HS-5 (cell line): ENCODE measurements at places on chromosomes 13 and 19.
A peak's percentile ranks its signal among the peaks of the same experiment; 100 is the strongest.

GRCh38 chr19:11754663-11755062 is 12.1 kb upstream of the ZNF441 start:
- no peak for DNase-seq

GRCh38 chr13:114043421-114044053 is 69.7 kb upstream of the C13orf46 start:
- no peak for DNase-seq

GRCh38 chr19:5224480-5224879 is 116.1 kb downstream of the PTPRS start:
- DNase-seq: no peak

GRCh38 chr19:34308381-34309367 is 54.3 kb downstream of the GARRE1 start:
- DNase-seq: no peak

GRCh38 chr19:38799104-38799503 is 10.1 kb downstream of the LGALS7B start:
- DNase-seq: no peak

DNA sequence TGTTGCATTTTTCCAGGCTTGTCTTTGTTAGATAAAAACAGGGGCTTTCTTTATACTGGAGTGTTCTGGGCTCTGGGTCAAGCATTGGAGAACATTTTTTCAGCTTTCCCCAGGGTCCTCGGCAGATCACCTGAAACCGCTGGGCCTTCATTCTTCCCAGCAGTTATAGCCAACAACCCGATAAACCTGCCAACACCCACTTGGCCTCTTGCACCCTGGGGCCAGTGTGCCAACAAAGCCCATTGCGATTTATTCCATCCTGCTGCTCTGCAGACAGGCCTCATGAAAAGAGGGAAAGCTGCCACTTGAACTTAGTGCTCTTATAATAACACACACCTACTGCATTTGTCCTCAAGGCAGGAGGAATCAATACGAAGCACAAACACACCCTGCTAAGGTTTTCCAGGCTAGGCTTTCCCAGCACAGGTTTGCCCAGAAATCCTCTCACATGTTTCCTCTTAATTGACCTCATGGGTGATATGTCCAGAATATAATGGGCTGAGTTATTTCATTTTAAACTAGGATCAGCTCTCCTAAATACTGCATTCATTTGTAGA is 669.3 kb downstream of the LIG4 start:
- no peak for DNase-seq

DNA sequence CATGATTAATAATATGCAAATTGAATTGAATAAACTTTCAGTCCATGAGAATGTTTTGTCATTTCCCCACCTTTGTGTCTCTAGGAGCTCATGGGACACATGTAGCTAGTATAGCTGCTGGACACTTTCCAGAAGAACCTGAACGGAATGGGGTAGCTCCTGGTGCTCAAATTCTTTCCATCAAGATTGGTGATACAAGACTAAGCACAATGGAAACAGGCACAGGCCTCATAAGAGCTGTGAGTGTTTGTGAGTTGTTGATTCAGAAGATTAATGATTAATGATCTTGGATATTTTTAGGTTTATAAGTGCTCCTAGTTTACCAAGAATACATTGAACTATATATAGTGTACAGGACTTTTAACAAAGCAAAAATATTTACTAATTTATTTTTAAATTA is 30.1 kb downstream of the TPP2 start:
- DNase-seq: no peak

DNA sequence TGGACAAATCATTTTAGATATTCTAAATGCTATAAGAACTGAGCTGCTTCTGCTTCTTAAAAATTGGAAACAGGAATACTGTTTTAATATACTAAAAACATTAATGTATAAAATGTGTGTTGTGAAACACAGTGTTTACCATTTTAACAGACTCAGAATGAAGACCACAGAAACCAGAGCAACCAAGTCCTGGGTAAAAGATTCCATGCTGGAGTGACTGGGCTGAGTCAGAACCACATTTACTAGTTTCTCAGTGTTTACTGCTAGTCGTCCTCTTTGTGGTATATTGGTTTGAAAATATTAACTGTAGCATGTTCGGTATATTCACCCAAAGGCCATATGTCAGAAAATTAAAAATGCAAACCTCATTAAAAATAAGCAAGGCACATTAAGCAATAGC is 31.9 kb downstream of the ANKRD10 start:
- no peak for DNase-seq

DNA sequence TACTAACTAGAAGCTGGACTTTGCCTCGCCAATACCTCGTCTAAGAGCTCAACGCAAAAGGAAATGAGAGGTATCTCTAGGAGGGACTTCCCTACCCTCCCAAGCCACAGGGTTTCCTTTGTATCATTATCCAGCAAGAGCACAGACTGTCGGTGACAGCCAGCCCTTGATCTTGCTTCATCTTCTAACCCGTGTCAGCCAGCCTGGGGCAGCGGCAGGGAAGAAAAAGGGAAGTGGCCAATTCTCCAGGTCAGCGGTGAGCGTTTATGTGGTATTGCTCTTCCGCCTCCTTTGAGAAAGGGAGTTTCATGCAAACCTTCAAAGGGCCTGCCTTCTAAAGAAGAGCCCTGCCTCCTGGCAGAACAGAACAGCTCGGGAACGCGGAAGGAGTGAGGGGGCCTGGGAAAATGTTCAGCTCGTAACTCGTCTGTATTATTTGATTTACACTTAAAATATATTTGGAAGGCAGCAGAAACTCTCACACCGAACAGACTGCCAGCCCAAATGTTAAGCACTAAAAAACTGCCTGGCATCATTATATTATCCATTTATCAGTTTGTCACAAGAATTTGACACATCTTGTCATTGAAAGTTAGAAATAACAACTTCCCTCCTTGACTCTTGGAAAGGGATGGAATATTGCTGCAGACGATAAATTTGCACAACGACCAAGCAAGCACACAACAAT is 41.8 kb downstream of the EFNB2 start:
- DNase-seq: no peak

DNA sequence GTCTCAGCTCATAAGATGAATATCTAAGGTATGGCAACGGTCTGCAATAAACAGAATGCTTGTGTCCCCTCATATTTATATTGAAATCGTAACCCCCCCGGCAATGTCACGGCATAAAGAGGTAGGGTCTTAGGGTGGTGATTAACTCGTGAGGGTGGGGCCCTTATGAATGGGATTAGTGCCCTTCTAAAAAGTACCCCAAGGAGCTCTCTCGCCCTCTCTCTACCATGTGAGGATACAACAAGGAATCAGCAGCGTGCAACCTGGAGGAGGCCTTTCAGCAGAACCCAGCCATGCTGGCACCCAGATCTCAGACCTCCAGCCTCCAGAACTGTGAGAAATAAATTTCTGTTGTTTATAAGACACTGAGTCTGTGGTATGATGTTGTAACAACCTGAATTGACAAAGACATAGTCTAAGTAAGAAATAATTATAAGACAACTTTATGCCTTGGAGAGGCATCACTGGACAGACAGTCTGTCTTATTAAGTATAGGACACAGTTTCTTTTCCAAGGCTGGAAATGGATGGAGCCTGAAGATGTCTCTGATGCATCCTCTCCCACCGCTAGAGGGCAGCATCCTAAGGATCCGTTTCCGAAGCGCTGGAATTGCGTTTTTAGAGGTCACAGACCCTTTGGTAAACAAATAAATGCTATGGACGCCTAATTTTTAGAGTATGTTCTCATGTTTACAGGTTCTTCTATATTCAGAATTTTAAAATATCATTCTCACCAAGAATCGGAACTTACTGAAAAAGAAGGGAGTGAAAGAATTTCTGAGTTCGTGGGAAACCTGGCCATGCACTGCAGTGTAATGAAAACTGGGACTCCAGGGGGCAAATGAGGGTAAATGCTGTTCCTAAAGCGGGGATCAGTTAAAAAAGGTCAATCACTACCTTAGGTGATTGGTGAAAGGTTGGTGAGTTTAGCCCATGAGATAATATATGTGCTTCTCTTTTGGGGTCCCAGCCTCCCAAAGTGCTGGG is 13.3 kb upstream of the LEUTX start:
- peak; percentile 14 for DNase-seq

GRCh38 chr13:112997188-112998130 is 28.4 kb downstream of the MCF2L start:
- no peak for DNase-seq

GRCh38 chr19:16661480-16662034 is 618 bp downstream of the TMEM38A start:
- DNase-seq: no peak

DNA sequence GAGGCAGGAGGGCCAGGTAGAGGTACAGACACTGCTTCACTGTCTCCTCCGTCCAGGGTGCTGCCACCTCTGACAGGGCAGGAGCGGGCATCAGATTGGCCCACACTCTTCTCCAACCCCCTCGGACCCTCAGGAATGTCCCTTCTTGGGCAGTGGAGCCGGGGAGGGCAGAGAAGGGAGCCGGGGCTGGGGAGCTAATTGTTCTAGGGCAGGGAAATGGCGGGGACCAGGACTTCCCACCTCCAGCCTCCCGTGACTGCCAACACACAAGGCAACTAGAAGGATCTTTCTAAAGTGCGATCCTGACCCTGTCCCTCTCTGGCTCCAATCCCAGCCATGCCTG is 10.1 kb upstream of the RSPH6A start:
- DNase-seq: no peak

DNA sequence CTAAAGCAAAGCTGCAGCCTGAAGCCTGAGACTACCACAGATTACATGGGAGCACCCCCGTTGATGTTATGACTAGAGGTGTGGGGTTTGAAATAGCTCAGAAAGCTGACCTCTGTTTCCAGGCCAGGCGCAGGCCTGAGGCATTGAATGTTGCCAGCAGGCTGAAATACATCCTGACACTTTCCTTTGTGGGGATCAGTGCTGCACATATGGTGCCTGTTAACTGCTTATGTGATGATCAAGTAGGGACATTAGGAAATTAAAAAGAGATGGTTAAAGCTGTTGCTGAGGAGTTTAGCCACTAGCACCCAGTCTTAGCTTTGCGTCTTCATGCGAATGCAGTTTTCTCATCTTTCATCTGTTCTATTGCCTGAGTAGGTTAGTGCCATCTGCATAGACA is 83.2 kb downstream of the CCNA1 start:
- DNase-seq: no peak

DNA sequence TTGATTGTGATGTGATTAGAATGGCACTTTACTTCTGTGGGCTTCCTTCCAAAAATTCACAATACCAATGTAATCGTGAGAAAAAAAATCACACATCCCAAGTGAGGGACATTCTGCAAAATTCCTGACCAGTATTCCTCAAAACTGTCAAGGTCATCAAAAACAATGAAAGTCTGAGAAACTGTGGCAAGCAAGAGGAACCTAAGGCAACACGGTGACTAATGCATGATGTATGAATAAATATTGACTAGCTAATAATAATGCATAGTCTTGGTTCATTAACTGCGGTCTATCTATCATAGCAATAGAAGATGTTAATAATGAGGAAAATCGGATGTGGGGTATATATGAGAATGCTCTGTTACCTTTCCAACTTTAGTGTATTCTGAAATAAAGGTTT is 159.0 kb downstream of the RFC3 start:
- DNase-seq: no peak

GRCh38 chr13:23279321-23279720 is 98.5 kb downstream of the SGCG start:
- DNase-seq: no peak

DNA sequence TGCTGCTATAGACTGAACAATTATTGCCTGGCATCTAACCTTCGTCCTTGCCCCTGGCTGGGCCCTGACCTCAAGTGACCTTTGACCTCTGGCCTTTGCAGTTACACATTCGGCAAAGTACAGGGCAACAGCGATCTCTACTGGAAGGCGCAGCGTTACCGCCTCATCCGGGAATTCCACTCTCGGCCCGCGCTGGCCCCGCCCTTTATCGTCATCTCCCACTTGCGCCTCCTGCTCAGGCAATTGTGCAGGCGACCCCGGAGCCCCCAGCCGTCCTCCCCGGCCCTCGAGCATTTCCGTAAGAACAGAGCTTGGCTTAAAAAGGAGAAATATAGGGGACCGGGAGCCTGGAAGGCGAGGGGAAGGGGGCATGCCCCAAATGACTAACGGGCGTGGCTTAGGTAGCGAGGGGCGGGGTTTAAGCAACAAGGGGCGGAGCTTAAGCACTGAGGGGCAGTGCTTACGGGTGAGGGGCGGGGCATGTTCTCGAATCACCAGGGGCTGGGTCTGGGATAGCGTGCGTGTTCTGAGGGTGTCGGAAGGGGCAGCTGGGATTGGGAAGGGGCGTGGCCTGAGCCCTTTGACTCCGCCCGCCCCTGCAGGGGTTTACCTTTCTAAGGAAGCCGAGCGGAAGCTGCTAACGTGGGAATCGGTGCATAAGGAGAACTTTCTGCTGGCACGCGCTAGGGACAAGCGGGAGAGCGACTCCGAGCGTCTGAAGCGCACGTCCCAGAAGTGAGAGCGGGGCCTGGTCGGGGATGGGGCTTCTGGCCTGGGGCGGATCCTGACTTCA is 52.7 kb downstream of the TRPM4 start:
- DNase-seq: no peak

DNA sequence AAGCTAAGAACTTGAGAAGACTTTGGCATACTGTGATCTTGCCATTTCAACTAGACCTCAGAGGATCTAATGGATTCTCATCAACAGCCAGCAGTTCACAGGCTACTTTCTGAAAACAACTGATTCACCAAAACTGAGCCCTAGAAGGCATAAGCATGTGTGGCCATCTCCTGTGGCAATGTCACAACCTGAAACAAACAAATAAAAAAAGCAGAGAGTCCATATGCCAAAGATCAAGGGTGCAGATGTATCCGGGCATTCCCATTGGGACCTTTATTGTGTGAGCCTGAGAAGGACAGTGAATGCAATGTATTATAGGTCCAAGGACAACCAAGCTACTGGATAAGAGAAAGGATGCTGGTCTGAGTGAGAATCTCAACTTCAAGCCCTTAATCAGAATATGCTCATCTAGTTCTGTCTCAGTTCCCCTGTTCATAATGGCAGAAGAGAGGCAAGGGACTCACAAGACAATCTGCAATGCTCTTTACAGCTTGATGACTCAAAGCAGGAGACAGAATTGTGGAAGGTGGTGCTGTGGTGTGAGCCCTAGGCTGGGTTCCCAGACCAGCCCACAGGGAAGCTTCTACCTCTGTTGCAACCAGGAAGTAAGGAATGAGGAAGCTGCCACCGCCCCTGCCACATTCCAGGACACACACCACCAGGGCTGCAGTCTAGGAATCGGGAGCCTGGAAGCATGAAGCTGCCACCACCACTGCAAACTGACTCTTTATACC is 133.7 kb downstream of the RAP2A start:
- DNase-seq: peak; percentile 22

DNA sequence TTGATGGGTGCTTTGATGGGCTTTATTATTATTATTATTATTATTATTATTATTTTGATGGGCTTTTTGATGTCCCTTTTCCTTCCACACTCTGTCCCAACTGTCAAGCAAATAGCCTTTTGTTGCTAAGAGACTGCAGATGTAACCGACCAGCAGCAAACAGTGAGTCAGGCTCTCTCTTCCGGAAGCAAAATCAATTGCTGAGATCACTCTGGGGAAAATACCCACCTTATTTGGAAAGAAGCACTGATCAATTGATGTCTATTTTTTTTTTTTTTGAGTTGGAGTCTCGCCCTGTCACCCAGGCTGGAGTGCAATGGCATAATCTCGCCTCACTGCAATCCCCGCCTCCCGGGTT is 2.9 kb downstream of the LDLR start:
- DNase-seq: peak; percentile 62

GRCh38 chr19:19465436-19466070 is 49.8 kb downstream of the TSSK6 start:
- no peak for DNase-seq

- DNase-seq: no peak
Measured at GRCh38 chr19:1491849-1492170, 829 bp downstream of the REEP6 start.

GRCh38 chr13:30429235-30429634 is 6.9 kb downstream of the UBE2L5 start:
- DNase-seq: no peak
